ENCODE measurements at places on chromosomes 2 and 18. TPM values are rescaled to one million over a fixed set of nuclear protein-coding genes. Genes with fewer than 3 reads are reported as not detected.

DNA sequence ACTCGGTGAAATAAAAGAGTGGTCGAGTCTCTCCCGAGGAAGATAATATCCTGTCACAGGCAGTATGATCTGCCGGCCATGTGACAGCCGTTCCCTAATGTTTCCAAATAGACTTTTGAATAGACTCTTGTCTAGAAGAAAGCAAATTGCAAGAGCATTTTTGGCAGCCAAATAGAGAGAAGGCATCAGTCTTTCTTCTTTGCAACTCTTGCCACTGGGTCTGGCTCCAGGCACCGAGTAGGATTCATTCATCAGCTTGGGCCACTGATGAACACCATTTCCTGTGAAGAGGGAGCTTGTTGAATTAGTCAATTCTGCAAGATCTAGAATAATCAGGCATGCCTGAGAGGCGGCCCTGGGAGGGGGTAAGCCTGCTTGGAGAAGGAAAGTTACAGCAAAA is 165.6 kb downstream of the KLHL29 start:
- DNase-seq: no peak

DNA sequence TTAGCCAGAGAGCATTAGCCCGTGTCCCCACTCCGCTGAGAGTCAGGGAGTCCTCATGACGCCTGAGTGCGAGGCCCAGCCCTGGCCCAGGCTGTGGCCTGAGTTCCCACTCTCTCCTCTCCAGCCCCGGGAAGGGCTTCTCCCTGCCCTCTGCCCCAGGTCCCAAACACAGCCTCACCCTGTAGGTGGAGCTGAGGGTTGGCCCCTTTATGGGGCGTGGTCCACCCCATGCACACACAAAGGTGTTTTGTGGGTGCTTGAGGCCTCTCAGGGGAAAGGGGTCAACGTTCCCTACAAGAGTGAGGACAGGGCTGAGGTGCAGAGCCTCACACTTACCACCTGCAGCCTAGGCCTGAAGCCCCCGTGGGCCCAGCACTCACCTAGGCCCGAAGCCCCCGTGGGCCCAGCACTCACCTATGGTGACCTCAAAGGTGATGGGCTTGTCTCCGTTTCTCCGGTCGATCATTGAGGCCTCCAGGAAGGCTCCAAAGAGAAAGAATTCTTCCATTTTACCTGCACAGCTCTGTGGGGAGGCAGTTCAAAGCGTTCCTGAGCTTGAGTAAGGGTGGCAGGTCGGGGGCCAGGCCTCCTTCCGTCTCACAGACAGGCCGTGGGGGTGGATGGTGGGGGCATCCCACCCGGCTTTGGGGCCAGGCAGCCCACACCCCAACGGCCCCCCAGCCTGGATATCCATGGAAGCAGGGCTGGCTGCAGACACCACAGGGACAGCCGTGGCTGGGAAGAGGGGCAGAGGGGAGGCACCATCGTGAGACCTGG is 2.1 kb upstream of the OTOF start:
- DNase-seq: no peak

DNA sequence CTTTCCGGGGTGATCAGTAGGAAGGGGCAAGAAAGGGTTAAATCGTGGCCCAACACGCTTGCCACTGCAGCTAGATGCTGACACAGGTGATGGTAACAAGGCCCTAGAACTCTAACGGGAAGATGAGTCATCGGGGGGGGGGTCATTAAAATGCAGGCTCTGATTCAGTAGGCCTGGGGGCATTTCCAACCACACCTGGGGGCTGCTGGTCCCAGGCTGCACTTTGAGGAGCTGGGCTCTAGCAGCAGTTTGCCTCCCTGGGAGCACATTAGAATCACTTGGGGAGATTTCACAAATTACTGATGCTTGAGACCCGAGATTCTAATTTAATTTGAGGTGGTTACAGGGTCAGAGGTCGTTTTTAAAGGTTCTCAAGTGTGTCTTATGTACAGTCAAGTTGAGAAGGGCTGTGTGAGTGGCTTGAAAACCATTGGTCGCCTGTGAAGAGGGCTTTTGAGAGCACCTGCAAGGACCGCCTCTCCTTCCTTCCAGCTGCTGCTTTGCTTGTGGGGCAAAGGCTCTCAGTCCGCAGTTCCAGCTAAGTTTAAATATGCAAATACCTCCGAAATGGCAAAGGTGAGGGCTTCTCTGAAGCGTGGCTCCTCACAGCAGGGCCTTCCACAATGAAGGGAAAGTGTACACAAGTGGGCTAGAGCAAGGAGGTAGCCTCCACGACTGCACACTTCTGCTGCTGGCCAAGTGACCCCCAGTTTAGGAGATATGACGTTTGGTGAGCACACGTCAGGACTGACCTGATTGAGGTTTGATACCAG is 128.0 kb upstream of the MSH6 start:
- DNase-seq: no peak

HNMT gene
- not detected for total RNA-seq

B3GNT2 gene
- 37.3 TPM for total RNA-seq

GRCh38 chr18:8813611-8814010 is 108.3 kb downstream of the MTCL1 start:
- no peak for DNase-seq

Measured in activated T-helper 1 cell treated with anti-CD3 and anti-CD28 coated beads, Interleukin-12 subunit alpha, Interleukin-12 subunit beta, Interleukin-2, Interleukin-4 antibody, amounts not matched to agents 30 ng/mL and 10 ng/mL and 1 ng/mL, durations not matched to agents 14 hours and 24 hours and 36 hours (primary cell).